ENCODE measurements at places on chromosomes 5 and 9. TPM values are rescaled to one million over a fixed set of nuclear protein-coding genes. Genes with fewer than 3 reads are reported as not detected.

TUSC1 gene
- 29.0 TPM for total RNA-seq

CCL27 gene
- total RNA-seq, result not detected

GRCh38 chr9:64015136-64015535, 1269.9 kb downstream of the FOXD4L5 start:
- no peak for DNase-seq

- DNase-seq, result no peak
These were observed at the start of gene GNAQ for GRCh38 chr9:78031444-78031892. GNAQ (minus strand) TSS chr9:78031811; CDS start chr9:78031235, 576 bp downstream.
